Right lobe of liver (tissue), 6 donors: ENCODE measurements at places on chromosomes 16 and 17. TPM values are rescaled to one million over a fixed set of nuclear protein-coding genes. Genes with fewer than 3 reads are reported as not detected.
A peak's percentile ranks its signal among the peaks of the same experiment; 100 is the strongest.

The SOX9 gene
- total RNA-seq = 1.6 TPM

The INCA1 gene
- 0.83 TPM for total RNA-seq

The CFAP97D1 gene
- total RNA-seq = not detected

DNA sequence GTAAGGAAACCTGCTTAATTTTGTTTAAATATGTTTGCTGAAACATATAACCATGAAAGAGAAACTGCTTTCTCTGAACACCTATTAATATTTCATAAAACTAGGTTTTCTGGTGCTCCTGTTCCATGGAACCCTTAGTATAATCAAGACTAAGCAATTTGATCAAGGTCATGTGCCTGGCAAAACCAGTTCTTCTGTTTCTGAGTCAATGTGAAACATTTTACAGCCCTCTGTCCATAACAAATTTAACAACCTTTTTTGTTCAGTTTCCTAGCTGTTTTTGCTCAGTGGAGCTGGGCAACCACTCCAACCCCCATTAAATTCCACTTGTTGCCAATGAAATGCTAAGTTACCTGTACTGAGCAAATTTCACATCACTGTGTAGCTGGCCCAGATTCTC lies 344.0 kb downstream of the CA10 start:
- DNase-seq = no peak

The KLHDC4 gene
- total RNA-seq = 22.7 TPM

The ZG16B gene
- total RNA-seq = 0.46 TPM

DNA sequence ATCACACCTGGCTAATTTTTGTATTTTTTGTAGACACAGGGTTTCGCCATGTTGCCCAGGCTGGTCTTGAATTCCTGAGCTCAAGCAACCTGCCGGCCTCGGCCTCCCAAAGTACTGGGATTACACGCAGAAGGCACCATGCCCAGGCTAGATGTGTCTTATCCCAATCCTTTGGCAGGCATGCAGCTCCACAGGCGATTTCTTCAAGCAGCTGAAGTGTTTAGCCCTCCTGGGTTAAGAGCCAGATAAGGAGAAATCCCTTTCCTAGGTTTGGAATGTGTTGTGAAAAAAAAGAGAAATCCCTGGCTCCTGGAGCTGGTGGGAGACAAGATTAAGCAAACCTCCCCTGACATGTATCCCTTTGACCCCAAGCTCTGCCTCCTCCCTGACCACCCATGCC lies 2.1 kb upstream of the NHERF1 start:
- peak; percentile 46 for DNase-seq

GRCh38 chr16:15780805-15781204 lies 76.0 kb downstream of the MYH11 start:
- no peak for DNase-seq

- DNase-seq = no peak
Observed at GRCh38 chr17:67270416-67270815, 25.4 kb upstream of the HELZ start.

The KCNAB3 gene
- total RNA-seq = 0.61 TPM

The MC1R gene
- 0.58 TPM for total RNA-seq

DNA sequence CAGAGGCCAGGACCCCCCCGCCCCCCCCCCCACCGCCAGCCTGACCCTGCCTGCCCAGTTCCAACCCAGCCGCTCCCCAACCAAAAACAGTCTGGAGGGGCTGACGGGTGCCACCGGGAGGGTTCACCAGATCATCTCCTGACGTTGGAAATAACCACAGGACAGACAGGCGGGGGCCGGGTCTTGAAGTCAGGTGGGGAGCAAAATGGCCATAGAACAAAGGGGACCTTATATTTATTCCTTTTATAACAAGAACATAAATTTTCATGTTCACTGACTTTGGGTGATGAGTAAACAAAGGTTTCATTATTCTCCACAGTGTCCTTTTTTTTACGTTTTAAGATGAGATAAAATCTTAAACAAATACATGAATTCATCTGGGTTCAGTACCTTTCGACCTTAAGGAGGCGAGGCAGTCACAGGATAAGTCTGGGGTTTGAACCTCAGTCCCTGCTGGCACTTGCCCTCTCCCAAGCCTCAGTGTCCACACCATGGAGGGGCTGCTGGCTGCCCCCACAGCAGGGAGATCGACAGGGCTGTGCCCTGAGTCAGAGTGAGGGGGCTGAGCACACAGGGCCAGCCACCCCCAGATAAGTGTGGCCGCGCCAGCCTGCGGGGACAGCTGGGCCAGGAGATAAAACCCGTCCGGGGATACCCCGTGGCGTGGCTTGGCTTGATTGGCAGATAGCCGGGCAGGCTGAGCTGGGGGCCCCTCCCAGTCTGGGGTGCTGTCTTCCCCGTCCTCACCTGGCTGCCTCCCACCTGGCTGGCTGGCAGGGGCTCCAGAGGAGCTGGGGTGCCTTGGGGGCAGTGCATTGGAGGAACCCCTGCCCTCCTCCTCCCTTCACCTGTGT lies 15.0 kb downstream of the SLC7A5 start:
- peak; percentile 71 for DNase-seq

DNA sequence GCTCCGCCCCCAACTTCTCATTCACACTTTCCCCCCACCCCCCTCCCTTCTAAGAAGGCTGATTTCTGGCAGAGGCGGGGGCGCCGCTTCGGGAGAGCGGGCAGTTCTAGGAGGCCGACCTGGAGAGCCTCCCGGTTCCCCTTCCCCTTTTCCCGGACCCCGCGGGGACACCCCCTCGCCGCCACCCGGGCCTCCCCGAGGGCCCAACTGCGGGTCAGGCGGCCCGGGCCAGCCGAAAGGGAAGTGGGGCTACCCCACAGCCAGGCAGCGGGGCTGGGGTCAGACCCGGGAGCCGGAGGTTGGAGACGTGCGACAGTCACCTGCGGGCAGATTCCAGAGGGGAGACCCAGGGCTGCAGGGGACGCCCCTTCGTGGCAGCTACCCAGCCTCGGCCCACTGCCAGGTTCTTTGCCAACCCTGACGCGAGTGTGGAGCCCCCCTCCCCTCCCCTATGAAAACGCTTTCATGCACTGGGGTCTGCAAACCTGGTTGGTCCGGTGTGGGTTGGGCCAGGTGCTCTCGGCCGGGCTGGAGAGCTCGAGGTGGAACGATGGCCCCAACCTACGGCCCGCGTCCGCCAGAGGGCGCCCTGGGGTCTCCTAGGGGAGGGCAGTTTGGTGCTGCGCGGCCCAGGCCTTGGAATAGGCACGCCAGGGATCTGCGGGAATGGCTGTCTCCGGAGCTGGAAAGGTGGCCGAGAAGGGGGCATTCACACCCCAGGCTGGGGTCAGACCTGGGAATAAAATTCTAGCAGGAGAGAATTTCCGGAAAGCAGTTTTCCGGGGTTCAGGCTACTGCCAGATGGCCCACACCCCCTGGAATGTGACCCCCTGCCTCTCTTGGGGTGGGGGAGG lies 721 bp upstream of the SOCS3 start:
- DNase-seq = peak; percentile 96

The MT1E gene
- 542 TPM for total RNA-seq
